ENCODE measurements at places on chromosomes 11 and 22.

GRCh38 chr11:2888266-2888968 is 2.8 kb upstream of the CDKN1C start:
- peak; percentile 75 for DNase-seq

GRCh38 chr11:33437529-33437928 is 180.3 kb downstream of the HIPK3 start:
- DNase-seq = no peak

- no peak for DNase-seq
These were observed 13.7 kb upstream of the ALKBH3 start for GRCh38 chr11:43866969-43867368.

GRCh38 chr11:68839054-68839865 is 2.5 kb downstream of the CPT1A start:
- DNase-seq = peak; percentile 96

DNA sequence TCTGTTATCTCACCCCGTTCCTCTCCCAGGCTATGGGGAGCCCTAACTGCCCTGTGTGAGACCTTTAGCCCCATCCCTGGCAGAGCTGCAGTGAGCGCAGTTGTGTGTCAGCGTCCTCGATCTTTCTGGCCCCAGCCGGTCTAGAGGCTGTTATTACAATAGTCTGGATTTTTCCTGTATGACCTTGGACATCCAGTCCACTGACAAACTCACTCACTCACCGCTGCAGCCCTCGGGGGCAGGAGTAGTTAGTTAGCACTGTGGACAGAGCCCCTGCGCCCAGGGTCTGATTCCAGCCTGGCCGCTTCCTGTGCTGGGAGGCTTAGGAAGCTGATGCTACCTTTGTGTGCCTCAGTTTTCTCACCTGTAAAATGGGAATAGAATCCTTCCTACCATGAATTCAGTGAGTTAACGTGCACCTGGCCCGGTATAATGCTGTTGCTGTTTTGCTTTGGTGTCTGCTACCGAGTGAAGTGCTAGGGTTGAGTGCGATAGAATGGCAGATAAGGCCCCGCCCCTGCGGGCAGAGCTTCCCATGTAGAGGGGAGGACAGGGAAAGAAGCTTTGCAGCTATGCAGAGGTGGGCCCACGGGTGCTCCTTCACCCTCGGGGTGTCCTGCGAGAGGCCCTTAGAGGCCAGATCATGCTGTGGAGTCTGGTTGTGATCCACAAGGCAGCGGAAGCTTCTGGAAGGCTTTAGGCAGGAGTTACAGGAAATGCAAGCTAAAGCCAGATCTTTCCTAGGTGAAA is 3.0 kb downstream of the LRP5 start:
- DNase-seq = no peak

GRCh38 chr11:44950625-44951476 is at the start of gene TP53I11:
TSS of gene TP53I11 (minus strand) at chr11:44950883. CDS start at chr11:44938335, 12,548 bp downstream.
- DNase-seq = peak; percentile 50

DNA sequence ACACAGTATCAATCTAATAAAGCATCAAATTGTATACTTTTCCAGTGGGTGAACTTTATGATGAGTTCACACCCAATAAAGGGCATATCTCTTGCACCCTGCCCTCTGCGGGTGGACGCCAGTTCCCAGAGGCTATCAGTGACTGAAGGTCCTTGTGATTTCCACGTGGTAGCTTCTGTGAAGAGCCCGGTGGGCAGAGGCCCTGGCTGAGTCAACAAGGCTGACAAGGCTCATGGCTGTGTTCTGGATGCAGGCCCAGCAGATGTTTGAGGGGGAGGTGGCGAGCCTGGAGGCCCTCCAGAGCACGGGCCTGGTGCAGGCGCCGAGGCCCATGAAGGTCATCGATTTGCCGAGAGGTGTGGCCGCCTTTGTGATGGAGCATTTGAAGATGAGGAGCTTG is 71.4 kb downstream of the PIWIL3 start:
- DNase-seq = no peak

DNA sequence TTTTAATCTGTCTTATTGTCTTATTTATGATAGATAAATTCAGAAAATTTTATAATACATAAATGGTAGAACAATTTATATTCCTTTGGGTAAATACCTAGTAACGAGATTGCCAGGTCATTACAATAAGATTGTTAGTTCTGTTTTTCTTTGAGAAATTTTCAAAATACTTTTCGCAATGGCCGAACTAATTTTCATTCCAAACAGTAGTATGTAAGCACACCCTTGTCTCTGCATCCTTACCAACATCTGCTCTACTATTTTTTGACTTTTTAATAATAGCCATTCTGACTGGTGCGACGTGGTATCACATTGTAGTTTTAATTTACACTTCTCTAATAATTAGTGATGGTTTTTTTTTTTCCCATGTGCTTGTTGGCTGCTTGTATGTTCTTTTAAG is 351.4 kb upstream of the LUZP2 start:
- no peak for DNase-seq

Measured in common myeloid progenitor, CD34-positive (primary cell).